ENCODE measurements at places on chromosomes 11 and 22. TPM values are rescaled to one million over a fixed set of nuclear protein-coding genes. Genes with fewer than 3 reads are reported as not detected.
A peak's percentile ranks its signal among the peaks of the same experiment; 100 is the strongest.

UBQLNL gene
- 0.55 TPM for total RNA-seq

ST14 gene
- not detected for total RNA-seq

CCDC88B gene
- total RNA-seq: 164 TPM

OR51B5 gene
- total RNA-seq: 0.47 TPM

OR5B21 gene
- 0.96 TPM for total RNA-seq

DNA sequence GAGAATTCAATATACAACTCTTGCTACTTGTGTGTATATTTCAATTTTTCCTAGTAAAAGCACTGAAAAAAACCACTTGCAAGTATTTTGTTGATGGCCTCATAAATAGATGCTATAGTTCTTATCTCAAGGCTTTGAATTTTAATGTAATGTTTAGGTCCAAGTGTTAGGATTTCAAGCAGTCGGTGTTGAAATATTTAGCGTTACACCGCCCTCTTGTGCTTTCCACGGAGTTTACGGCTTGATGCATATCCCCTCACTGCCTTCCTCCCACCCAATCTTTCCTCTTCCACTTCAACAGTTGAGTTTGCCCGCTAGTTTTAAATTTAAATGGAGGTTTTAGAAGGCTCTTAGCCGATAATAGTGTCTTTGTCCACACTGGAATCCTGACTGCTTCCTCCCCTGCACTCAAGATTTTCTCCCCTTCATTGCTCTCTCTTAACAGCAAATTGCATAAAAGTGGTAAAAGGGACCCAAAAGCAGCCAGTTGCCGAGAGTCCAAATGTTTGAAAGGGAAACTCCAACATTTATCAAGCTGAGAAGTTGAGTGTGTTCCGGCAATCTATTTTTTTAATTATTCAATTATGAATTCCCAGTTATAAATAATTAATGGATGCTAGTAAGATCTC lies 25.9 kb upstream of the HTATIP2 start:
- DNase-seq: no peak

- DNase-seq: no peak
Measured at GRCh38 chr11:44906649-44907048, 44.0 kb downstream of the TP53I11 start.

- no peak for DNase-seq
Measured at GRCh38 chr11:9121469-9121796, 30.0 kb upstream of the SCUBE2 start.

- no peak for DNase-seq
Measured at GRCh38 chr11:50102916-50103315, 70.2 kb downstream of the OR4C45 start.

DNA sequence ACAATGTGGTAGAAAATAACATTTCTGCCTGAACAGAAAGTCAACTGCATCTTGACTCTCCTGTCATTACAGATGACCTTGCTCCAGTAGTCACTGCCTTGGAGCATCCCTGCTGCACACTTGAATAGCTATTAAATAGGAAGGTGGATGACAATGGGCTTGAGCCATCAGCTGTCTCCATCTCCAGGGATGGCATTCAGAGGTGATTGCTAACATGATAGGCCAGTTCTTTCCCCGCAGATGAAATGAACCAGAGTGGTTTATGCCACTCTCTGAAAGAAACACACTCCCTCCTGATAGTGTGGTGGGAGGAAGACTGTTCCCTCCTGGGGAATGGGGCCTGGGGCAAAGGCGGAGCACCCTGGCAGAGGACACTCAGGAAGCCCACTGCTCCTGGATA lies 57.1 kb upstream of the OLFML1 start:
- no peak for DNase-seq

DNA sequence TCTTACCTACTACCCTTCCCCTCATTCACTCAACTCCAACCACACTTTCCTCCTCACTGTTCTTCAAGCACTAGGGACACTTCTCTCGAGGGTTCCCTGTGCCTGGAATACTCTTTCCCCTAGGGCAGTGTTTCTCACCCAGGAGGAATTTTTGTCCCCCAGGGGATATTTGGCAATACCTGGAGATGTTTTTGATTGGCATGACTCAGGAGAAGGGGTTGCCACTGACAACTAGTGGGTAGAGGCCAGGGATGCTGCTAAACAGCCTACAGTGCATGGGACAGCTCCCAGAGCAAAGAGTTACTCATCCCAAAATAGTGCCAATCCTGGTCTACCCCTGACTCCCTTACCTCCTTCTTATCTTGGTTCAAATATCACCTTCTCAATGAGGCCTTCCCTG lies 40.0 kb downstream of the BTG4 start:
- no peak for DNase-seq

DNA sequence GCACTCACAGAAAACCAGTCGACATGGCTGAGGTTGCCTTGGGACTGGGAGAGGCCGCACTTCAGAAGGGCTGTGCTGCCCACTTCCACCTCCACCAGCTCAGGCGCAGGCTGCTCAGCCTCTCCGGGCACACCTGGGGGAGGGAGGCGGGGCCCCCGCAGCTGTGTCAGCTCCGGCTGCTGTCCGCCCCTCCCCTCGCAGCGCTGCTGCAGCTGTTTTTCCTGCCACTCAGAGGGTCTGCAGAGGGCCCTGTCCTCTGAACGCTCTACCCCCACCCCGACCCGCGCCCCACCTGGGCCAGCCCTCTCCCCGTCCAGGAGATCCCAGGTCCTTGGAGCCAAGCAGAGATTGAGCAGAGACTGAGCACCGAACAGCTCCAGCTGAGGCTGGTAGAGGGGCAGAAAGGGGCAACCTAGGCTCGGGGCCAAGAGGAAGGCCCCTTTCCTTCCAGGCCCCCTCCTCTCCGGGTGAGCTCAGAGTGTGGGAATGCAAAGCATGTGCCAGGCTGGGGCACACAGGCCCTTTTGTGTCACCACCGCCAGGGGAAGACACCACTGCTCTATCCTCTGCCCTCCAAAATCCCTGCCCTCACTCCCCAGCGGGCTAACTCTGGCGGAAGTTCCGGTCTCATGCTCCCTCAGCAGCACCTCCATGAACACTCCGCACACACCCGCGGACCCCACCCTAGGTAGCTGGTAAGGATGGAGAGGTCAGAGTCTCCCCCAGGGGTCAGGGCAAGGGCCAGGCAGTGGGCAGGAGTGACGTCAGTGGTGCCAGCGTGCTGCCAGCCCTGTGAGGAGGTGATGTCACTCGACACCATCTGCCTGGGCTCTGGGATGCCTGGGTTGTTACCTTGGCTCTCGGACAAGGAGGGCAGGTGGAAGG lies 1.6 kb downstream of the MCAM start:
- no peak for DNase-seq

GRCh38 chr11:126857860-126858808 lies 142.4 kb downstream of the KIRREL3 start:
- DNase-seq: no peak

DNA sequence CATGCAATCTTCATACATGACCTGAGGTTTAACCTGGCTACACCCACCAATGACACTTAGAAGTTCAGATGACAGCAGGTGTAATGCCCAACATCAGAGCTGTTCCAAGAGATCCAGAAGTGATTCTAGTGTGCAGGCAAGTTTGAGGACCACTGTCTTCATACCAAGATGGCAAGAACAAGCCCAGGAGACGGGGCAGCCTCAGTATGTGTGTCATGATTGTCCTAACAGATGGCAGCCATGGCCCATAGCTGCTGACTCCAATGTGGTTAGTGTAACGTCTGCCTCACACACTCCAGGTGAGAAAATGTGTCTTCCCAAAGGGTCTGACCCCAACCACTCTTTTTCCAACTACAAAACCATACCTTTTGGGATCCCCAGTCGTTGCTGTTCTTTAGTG lies 97.3 kb downstream of the ETS1 start:
- DNase-seq: no peak

DNA sequence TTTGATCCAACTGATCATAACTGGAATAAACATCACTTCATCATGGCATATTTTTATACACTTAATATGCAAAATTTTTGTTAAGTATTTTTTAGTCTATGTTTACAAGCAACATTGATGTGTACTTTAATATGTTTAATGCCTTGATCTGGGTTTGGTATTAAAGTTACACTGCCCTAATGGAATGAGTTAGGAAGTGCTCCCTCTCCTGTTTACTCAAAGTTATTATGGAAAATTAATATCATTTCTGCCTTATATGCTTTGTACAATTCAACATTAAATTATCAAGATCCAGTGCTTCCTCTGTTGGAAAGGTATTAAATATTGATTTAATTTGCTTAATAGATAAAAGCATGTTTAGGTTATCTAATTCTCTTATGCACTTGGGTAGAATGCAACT lies 927.3 kb upstream of the RAG2 start:
- DNase-seq: no peak

DNA sequence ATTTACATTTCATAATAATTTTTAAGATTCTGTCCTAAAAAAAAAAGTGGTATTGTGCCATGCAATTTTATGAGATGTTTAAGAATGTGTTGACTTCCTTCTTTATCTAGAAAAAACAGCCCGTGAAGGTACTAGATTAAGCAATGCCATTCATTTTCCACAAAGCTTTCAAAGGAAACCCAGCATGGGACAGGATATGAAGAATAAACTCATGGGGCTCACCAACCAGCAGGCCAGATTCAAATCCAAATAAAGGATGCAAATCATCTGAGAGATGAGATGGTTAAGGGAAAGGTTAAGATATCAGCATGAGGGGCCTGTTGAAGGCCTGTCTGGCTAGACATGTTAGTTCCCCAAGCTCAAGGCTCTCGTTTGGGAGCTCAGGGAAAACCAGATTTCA lies 199.1 kb downstream of the SWAP70 start:
- no peak for DNase-seq

GRCh38 chr22:49334976-49335375 lies 492.7 kb downstream of the BRD1 start:
- no peak for DNase-seq

DNA sequence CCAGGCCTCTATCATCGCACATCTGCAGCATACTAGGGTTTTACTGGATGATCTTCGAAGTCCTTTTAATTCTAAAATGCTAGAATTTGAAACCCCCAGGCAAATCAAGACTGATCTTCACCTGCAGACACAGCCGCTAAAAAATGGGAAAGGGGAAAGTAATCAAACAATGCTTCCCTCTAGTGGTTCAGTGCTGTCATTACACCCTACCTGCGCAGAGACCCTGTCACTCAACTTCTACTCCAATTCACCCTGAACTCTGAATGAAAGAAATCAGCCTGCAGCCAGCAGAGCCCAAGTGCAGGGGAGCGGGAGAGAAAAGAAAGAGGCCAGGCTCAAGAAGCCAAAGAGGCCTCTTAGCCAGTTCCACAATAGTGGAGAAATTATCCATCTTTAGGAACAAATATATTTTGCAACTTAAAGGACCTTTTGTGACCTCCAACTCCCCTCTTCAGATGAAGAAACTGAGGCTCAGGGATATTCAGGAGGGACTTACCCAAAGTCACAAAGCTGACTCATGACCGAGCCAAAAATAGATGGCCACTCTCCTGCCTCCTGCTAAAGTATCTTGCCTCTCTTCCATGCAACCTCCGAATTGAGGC lies 33.0 kb downstream of the SERGEF start:
- peak; percentile 43 for DNase-seq

DNA sequence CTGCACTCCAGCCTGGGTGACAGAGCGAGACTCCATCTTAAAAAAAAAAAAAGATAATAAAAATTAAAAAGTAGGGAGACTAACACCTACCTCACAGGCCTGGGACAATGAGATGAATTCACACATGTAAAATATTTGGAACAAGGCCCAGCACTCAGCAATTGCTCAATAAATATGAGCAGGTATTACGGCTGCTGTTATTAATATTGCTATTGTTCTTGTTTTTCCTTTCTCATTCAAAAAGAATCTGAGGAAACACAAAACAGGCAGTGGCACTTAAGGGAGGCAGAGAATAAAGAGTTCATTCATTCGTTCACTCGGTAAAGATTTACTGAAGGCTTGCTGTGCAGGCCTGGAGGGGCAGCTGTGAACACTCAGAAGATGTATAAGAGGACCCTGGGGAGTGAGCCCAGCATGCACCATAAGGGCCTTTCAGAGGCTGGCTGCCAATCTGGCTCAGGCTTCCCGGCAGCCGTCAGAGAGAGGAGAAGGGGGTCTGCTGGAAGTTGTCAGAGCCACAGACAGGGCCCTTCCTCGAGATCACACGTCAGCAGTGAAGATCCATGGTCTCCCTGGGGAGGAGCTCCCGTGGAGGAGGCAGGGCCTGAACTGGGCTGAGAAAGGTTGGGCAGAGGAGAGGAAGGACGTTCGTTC lies 51.6 kb upstream of the TCF20 start:
- no peak for DNase-seq

GRCh38 chr22:49210606-49211005 lies 617.1 kb downstream of the BRD1 start:
- peak; percentile 16 for DNase-seq

DNA sequence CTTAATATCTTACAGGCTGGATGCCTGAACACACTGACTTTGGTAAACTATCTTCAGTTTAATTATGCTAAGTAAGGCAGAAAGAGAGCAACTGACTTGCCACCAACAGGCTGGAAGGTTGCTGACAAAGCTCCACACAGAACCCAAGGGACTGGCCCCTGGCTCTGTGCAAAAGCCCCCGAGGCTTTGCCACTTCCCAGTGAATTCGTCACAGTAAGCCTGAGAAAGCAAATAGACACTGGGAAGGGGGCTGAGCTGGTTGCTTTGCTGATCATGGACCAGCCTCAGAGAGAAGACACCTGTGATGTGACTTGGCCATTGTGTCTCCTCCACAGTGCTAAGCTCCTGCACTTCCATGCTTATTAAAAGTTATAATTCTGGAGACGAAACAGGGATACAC lies 91.7 kb downstream of the BLID start:
- DNase-seq: no peak

DNA sequence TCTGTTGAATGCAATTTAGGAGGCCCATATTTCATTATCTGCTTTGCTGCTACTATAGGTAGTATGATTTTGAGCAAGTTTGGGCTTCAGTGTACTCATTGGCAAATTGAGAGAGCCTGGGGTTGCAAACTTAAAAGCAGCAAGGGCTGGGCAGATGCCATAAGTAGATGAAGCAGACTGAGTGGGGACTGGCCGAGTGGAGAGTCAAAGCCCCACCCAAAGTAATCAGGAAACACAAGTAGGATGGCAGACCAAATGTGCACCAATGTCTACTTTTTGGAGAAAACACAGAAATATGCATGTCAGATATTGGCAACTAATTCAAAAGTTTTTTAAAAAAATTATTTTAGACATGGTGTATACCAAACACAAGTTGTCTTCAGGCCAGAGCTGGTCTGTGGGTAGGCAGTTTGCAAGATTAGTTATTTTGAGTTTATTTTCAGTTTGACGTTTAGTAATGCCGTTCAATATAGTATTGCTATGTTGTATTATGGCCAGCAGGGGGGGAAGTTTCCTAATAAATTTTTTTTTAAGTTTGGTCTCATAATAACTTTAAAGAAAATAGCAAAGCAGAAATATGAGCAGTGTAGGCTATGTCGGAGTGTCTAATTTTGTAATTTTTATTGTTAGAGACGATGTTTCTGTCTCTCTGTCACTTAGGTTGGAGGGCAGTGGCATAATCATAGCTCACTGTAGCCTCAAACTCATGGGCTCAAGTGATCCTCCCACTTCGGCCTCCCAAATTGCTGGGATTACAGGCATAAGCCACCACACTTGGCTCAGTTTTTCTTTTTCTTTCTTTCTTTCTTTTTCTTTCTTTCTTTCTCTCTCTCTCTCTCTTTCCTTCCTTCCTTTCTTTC lies 105.1 kb downstream of the HIPK3 start:
- DNase-seq: no peak

GRCh38 chr11:36292311-36292722 lies 3.1 kb upstream of the COMMD9 start:
- DNase-seq: no peak

GRCh38 chr11:99519095-99519494 lies 498.3 kb downstream of the CNTN5 start:
- DNase-seq: no peak
